Activated T-cell treated with anti-CD3 and anti-CD28 coated beads, Interleukin-2, amount 50 U/mL, for 72 hours (primary cell): ENCODE measurements at places on chromosomes 3 and 15. TPM values are rescaled to one million over a fixed set of nuclear protein-coding genes. Genes with fewer than 3 reads are reported as not detected.

Gene KNG1
- not detected for total RNA-seq

Gene ZPLD1
- total RNA-seq: 0.32 TPM

DNA sequence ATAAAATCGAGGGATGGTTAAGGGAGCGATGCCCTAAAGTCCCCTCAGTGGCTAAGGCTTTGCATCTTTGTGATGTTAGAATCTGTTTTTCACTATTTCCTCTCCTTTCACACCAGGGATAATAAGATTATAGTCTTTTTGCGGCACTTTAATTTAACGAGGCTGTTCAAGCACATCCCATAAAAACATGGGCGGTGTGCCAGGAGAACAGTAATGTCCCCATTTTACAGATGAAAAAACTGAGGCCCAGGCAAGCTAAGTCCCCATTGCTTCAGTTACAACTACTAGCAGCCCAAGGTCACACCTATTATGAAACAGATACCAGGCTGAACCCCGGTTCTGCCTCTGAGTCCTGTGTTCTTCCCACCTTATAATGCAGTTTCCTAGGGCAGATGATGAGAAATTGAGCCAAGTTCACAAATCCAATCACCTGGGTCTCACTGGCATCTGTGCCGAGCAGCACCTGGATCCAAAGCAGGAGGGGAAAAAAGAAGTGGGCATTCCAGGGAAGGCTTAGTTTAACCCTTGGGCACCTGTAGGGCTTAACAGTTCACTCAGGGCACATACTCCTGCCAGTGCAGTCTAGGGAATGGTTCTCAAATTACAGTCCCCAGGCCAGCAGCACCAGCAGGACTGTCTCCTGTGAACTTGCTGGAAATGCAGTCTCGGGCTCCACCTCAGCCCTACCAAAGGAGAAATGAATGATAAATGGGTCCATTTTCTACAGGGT, 169.3 kb downstream of the RAB11A start:
- H3K27ac ChIP-seq: no peak overlapping the region
- no peak overlapping the region for H3K4me3 ChIP-seq
- H3K36me3 ChIP-seq: no peaks in the 10 kb centered on the region
- H3K4me1 ChIP-seq: peaks cover 4% of the 10 kb centered on the region

- no peak overlapping the region for H3K4me3 ChIP-seq
- H3K27ac ChIP-seq: no peak overlapping the region
- H3K36me3 ChIP-seq: no peaks in the 10 kb centered on the region
- H3K4me1 ChIP-seq: no peaks in the 10 kb centered on the region
These were observed 92.2 kb downstream of the MYLK start for GRCh38 chr3:123791898-123792297.

DNA sequence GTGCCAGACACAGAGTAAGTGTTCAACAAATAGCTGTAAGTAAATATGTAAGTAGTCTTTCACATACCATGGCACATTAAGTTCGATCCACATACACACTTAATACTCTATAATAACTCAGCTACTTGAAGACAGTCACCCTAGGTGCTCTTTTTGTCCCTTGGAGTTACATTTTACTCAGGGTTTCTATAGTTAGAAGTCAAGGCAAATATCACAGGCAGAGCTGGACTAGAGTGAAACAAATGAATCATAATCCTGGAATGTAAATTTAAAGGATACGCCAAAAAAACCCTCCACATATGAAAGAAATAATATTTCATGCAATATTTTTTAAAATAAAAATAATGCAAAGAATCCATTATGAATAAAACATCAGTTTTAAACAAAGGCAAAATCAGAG, 461.8 kb downstream of the MAGI1 start:
- H3K4me1 ChIP-seq: no peaks in the 10 kb centered on the region
- no peak overlapping the region for H3K27ac ChIP-seq
- no peaks in the 10 kb centered on the region for H3K27me3 ChIP-seq
- H3K36me3 ChIP-seq: no peaks in the 10 kb centered on the region

- H3K27me3 ChIP-seq: peaks cover 32% of the 10 kb centered on the region
- DNase-seq: no peak
- H3K4me3 ChIP-seq: peak overlapping the region; percentile 85
- H3K4me1 ChIP-seq: no peaks in the 10 kb centered on the region
These were observed 14.4 kb downstream of the PAK6 start for GRCh38 chr15:40253167-40253790.
